Central memory CD4-positive, alpha-beta T cell (primary cell): ENCODE measurements at places on chromosomes 3 and 15.

GRCh38 chr3:78978037-78978436 is 789.8 kb downstream of the ROBO1 start:
- DNase-seq: no peak

GRCh38 chr15:60649845-60650548 is 171.1 kb upstream of the ICE2 start:
- peak; percentile 84 for DNase-seq

- peak; percentile 6 for DNase-seq
Observed at GRCh38 chr3:194688200-194688740, 2.6 kb downstream of the FAM43A start.

- no peak for DNase-seq
Observed at GRCh38 chr3:166285001-166285400, 447.8 kb upstream of the BCHE start.

DNA sequence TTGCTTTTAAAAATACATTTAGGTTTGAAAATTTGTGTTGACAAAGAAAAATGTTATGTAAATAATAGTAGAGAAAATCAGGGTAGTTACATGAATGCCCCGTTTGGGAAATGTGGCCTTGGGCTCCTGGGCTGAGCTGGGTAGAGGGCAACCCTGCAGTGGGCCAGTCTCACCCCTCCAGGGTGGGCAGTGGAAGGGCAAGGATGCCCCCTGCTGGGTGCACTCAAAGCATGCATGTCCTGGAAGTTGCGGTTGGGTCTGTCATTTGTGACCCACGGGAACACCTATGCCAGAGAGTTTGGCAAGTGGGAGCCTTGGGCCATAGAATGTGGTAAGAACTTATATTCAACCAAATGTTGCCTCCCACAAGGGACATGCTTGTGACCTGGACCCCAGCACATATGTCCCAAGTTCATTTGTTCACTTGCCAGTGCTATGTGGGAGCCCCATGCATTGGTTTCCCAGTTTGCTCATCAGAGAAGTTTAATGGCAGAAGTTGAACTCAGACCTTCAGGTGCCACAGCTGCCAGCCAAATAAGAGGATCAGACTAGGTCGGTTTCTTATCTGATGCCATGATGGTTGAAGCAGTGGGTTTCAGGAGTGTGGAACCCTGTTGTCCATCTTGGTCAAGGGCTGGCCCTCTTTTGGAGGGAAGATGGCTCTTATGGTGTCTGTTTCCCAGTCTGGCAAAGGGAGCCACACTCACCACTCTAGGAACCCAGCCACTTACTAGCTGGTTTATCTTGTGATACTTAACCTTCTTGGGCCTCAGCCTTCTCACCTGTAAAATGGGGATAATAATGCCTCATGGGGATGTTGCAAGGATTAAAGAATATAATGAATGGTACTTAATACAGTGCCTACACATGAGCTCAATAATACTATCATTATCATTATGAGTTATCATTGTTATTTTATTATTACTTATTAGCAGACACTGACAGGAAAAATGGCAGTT is 2.5 kb upstream of the PLCB2 start:
- DNase-seq: peak; percentile 45

DNA sequence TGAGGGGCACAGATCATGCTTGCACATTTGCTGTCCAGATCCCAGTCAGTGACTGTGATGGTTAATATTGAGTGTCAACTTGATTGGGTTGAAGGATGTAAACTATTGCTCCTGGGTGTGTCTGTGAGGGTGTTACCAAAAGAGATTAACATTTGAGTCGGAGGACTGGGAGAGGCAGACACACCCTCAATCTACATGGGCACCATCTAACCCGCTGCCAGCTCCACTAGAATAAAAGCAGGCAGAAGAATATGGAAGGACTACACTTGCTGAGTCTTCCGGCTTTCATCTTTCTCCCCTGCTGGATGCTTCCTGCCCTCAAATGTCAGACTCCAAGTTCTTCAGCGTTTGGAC is 5.1 kb downstream of the GP9 start:
- no peak for DNase-seq

- no peak for DNase-seq
Observed at GRCh38 chr15:41691471-41691870, 31.3 kb downstream of the MGA start.

DNA sequence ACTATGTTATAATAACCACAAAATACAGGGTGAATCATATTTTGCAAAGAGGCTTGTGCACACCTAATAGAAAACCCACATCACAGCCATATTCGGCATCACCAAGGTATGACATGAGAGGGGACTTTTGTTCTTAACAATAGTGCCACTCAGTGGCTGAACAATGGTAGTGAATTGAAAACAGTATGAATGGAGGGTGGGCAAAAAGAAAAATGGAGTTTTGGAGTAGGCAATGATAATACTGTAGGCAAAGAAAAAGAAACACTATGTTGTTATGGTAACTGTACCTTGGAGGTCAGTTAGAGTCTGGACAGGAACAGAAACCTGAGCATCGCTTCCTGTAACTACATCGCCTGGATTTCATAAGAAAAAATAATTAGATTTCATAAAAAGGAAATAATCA is 348.6 kb downstream of the PLCL2 start:
- peak; percentile 61 for DNase-seq

DNA sequence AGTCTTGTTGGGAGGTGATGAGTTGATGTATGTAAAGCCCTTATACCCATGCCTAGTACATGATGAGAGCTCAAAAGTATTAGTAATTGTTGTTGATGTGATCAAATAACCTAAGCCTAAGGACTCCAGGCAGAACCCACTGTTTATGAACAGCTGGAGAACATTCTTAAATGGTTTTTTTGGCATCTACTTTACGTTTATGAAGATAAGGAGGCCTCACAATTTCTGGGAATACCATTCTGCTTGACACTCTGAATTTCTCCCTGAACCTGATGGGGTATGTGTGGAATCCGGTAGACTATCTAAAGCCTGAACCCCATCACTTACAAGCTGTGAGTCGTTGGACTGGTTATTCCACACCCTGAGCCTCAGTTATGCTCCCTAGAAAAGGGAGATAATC is 244.6 kb upstream of the WNT5A start:
- DNase-seq: no peak

DNA sequence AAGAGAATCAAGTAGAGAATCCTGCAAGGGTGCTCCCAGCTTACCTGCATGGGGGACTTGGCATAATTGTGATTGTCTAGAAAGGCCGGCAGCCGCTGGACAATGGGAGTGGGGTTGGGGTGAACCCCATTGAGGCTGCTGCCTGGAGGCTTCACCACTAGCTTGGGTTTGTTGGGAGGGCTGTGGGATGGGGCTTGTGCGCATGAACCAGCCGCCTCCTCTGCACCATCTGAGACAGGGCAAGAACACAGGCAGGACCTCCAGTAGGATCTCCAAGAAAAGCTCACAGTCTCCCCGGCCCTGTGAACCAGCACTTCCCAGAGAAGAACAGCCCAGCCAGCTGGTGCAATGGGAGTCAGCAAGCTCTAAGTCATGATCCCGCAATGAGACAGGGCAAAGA is 39.8 kb downstream of the SEMA3G start:
- no peak for DNase-seq

DNA sequence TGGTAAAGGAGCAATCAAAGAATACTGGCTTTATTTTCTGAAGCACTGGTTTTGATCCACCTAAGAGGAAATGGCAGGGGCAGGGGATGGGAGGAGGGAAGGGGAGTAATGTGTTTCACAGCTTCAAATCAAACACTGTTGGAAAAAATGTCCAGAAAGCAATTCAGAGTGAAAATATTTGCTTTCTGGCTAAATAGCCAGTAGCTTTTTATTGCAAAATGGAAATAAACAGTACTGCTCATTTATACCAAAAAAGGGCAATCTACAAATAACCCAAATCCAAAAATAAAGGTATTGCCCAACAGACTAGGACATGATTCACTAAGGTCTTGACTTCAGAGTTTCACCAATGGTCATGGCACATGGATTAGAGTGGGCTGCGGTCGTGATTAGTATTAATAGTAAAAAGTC is 279.3 kb upstream of the THBS1 start:
- DNase-seq: no peak

GRCh38 chr3:179882292-179882691 is 154.4 kb downstream of the PEX5L start:
- DNase-seq: no peak

- DNase-seq: no peak
Observed at GRCh38 chr3:184645336-184645735, 66.5 kb downstream of the MAGEF1 start.

- DNase-seq: no peak
Observed at GRCh38 chr3:170211668-170212067, 10.6 kb upstream of the PRKCI start.

- DNase-seq: no peak
Observed at GRCh38 chr3:182487143-182487542, 306.2 kb upstream of the ATP11B start.

- DNase-seq: peak; percentile 53
Observed at GRCh38 chr15:70512772-70513362, 250.5 kb downstream of the UACA start.

GRCh38 chr3:123256256-123256655 is 54.5 kb downstream of the SEC22A start:
- no peak for DNase-seq

DNA sequence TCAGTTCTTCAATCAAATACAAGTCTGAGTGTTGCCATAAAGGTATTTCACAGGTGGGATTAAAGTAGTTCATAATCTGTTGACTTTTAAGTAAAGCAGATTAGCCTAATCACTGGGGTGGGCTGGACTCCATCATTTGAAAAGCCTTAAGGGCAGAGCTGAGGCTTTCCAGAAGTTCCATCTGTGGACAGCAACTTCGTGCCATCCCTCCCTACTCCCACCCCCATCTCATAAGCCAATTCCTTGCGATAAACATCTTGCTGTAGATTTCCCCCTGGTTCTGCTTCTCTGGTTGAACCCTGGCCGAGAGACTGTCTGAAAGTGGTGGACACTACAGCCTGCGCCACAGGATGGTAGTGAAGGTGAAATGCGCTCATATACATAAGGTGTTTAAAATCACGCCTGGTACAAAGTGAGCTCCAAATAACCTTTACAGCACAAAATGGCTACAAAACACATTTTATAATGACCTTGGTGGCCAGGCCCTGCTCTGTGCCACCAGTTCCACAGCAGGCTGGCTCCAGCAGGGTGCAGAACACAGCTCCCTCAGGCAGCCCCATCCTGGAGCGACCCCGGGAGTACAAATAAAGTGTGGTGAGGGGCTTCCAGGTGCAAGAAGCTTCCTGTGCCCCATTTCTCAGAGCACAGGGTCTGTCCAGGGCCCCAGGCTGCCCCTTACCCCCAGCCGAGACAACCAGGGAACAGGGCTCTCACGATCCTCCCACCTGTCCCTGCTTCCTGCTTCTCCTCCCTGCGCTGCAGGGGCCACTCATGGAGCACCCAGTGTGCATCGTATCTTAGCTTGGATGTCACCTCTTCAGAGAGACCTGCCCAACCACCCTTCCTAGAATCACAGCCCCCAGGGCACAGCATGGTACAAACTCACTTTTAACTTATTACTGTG is 25.8 kb upstream of the GATA2 start:
- no peak for DNase-seq

DNA sequence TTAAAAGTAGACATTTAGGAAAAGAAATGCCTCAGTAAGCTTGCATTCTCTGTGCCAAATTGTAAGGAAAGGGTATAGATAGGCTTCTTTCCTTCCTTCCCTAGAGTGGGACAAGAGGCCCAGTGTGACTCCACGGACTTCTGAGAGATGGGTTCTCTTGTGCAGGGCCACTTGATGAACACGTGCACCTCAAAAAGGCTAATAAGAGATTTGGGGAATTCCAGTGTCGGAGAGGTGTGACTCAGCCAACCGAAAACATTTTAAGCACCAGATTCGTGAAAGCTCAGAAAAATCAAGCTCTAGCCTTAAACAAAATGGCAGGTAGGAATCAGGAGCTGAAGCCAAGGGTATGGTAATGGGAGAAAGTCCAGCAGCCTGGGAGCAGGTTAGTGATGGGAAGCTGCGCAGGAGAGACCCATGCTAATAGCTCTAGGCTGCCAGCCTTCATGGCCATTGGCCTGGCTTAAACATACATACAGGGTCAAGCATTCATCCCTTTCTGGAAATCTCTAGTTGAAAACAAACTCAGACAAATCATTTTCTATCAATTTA is 56.2 kb downstream of the SV2B start:
- DNase-seq: no peak

DNA sequence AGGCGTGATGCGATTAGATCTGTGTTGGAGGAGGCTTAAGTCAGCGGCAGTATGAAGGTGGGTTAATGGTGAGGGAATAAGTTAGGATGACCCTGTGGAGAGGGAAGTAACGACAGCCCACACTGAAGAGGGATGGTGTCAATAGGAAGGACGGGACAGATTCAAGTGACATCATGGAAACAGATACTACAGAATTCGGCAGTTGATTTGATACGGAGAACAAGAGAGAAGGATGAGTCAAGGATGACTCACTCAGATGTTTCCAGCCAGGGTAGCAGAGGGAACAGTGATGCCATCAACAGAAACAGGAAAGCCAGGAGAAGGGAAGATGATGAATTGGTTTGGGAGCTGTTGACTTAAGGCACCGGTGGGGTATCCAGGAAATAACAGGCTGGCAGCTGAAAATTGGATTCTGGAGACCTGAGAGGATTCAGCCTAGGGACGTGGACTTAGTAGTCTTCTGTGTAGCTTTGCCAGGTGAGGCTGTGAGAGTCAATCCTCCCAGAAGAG is 38.0 kb downstream of the SHC4 start:
- no peak for DNase-seq

GRCh38 chr15:62593681-62594399 is 428.8 kb upstream of the C2CD4B start:
- DNase-seq: no peak

DNA sequence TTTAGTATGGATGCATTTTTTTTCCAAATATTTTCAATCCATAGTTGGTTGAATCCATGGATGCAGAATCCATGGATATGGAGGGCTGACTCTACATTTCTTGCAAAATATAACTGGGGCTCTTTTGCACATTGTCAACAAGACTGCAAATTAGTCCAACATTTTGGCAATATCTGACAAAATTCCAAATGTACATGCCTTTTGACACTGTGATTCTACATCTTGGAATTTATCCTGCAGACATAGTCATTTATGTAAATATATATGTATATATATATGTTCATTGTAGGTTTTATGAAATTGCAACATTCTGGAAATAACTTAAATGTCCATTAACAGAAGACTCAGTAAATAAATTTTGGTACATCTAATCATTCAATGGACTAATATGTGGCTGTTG is 203.0 kb downstream of the THRB start:
- DNase-seq: no peak

- peak; percentile 6 for DNase-seq
Observed at GRCh38 chr15:41970456-41970855, 1.9 kb downstream of the EHD4 start.

GRCh38 chr15:76366714-76367113 is 30.1 kb downstream of the ISL2 start:
- DNase-seq: no peak

- no peak for DNase-seq
Observed at GRCh38 chr3:115655761-115656282, 32.5 kb downstream of the GAP43 start.
